ENCODE measurements at places on chromosomes 7 and 10.
A peak's percentile ranks its signal among the peaks of the same experiment; 100 is the strongest.

DNA sequence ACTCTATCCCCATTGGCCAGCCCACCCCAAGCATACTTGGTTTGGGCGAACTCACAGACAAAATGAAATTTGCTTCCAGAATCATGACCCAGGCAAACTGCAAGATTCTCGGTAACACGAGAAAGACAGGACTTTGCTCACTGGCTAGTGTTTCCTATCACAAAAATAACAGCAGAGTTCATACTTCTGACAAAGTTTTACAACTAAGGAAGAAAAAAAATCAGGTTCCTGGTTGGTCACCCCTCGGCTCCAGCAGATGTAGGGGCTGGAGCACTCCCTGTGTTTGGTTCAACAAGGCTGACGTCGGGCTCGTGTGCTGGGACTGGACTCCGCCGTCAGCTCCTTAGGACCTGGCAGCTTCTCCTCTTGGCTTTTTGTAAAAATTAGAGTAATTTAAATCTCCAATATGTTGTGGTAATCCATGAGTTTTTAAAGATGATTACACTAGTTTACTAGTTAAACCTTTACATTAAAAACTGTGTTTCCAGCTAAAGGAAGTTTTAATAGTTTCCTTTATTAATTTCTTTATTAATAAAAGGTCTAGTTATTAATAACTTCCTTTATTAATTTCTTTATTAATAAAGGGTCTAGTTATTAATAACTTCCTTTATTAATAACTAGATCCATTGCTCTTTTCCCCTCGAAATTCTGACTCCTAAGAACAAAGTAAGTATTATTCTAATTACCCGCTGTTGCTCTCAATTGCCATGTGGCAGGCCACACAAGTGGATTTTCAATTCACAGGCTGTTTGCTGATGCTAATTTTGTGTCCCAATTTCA, 115.6 kb upstream of the RNF32 start:
- no peak for DNase-seq

- DNase-seq = no peak
Measured at GRCh38 chr10:31042670-31043069, 11.0 kb upstream of the ZNF438 start.

- DNase-seq = no peak
Measured at GRCh38 chr10:29131952-29132547, 156.8 kb upstream of the LYZL1 start.

DNA sequence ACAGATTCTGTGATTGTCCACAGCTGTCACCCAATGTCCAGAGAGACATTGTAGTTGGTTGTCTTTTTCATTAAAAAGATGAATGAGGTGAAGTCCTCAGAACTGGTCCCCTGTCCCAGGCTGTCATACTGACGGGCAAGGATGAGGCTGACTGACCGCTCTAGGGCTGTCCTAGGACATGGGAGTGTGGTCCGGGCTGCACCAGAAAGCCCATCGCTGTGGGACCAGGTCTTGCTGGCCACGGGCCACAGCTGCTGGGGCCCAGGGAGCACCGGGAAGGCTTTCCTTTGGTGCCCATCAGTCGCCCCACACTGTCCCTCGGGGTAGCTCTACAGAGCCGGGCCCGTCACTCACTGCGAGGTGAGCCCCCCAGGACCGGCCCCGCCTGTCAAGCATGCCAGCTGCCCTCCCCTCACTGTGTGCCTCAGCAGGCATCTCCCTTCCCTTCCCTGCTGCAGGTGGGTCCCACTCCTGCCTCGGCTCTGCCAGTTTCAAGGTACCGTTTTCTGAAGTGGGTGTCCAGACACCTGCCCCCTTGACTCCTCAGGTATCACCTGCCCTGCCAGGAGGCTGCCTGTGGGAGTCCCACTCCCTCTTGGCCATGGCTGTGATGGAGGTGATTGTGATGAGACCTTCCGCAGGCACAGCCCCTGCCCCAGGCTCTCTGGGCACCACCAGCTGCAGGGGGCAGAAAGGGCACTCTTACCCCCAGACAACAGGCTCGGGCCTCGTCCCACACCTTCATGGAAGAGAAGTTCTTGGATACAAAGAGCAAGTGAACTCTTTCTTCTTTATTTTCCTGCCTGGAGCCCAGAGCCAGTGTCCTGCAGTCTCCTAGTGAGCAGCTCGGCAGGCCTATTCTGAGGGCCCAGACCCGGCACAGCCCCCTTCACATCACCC, 21.7 kb downstream of the LRRC27 start:
- DNase-seq = no peak

GRCh38 chr10:6145166-6145987, 56.5 kb downstream of the RBM17 start:
- DNase-seq = no peak

DNA sequence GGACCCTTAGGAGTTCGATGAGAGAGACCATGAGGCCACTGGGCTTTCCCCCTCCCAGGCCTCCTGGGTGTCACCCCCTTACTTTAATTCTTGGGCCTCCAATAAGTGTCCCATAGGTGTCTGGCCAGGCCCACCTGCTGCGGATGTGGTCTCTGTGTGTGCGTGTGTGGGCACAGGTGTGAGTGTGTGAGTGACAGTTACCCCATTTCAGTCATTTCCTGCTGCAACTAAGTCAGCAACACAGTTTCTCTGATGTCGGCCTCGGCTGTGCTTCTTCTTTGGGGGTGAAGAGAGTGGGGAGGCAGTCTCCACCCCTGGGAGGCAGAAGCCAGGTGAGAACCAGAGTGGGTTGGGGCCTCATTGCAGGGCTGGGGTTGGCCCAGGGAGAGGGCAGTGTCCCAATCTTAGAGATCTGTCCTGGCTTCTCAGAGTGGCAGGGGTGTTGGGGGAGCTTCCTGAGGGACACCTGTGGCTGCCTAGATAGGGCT, 1.5 kb downstream of the PVRIG start:
- DNase-seq = no peak

GRCh38 chr7:21370283-21370982, 57.5 kb upstream of the SP4 start:
- DNase-seq = no peak

- no peak for DNase-seq
Measured at GRCh38 chr10:112330162-112330561, 43.8 kb upstream of the ACSL5 start.

GRCh38 chr10:27578316-27578715, 74.2 kb downstream of the RAB18 start:
- no peak for DNase-seq

GRCh38 chr10:124952123-124952522, 10.2 kb downstream of the ZRANB1 start:
- no peak for DNase-seq

GRCh38 chr10:13969792-13970140, 361.0 kb downstream of the FRMD4A start:
- no peak for DNase-seq

GRCh38 chr7:21314954-21315353, 112.9 kb upstream of the SP4 start:
- no peak for DNase-seq

DNA sequence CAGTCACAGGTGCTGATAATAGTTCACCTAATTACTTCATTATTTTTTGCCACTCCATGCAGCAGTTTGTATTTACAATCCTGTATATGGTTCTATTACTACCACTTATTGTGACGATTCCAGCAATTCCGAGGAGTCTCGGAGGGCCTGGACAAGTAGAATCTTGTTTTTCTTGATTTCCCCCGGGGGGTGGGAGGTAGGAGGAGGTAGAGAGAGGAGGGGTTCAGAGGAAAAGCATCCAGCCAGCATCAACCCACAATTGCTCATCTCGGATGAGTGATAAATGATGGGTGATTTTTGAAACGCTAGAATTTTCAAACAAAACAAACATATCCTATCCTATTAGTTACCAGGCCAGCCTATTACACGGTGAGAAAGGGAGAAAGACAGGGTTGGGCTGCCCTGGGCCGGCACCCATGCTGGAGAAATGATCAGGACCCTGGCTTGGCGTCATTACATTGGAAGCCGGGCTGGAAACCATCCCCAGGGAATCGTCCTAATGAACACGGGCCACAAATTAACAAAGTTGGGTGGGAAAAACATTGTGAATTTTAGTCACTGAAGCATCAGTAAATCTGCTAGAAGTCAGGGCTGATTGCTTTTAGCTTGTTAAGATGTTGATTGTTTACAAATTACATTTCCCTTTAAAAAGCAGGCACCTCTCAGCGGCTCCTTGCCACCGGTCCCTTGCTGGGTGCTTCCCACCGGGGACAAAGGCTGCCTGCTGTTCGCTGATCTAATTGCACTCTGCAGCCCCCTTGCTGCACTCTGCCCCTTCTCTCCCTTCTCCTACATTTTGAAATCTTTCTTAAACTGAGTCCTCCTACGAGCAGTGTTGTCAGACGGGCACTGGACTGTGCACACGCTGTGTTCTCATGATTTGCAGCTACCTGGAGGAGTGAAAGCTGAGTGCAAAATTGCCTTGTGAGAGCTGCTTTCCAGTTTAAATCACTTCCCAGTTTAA, 95.5 kb downstream of the FAM204A start:
- no peak for DNase-seq

DNA sequence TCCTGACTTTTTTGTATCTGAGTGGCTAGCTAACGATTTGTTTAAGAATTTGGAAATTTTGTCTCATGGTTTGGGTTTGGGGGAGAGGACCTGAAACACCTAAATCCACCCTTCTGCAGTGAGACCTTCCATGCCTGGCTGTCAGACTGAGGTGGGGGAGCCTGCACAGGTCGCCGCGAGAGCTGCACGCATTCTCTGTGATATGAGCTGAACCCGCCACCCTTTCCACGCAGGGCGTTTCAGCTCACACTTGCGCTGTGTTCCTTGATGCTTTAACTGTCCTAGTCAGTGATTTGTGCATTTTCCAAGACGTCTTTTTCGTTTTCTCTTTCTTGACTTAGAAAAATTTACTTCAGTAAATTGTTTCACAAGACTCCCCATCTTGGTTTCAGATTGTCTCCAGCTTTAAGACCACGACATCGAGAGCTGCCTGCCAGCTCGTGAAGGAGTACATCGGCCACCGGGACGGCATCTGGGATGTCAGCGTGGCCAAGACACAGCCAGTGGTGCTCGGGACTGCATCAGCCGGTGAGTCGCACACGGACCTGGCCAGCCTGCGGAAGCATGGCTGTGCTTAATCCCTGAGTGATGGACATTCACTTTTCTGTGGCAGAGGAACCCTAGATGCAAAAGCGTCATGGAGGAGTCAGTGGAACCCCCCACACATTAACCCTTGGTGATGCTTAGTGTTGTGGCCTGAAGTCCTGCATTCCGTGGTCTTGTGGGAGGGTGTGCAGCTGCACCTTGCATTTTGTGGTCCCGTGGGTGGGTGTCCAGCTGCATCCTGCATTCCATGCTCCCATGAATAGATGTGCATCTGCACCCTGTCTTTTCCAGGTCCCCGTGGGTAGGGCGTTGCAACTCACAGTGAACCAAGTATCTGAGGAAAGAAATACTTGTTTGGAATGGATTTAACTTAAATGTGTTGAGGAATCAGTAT, 28.1 kb downstream of the WDR37 start:
- DNase-seq = no peak

DNA sequence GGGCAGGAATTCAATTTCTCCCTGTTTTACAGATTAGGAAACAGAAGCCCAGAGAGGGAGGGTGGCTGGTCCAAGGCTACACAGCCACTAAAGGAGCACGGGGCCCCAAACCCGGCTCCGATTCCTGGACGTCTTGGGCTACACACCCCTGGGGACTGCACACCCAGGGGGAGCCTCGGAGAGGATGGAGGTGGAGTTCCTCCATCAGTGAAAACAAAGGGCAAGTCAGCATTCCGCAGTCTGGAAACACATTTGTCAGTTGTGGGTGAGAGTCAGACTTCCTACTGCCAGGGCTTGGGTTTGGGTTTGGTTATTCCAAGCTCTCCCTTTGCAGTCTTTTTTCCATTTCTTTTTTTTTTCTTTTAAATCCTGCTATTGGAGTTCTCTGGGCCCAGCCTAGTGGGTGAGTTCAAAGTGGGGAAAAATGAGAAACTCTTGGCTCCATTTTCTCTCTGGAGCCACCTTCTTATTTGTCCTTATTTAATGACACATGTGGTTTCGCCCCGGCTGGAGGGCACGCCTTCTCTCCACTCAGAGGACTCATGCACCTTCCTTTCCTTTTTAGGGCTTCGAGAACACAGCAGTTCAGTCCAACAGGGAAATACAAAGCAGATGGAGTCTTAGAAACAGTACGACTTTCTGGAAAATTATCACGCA, 59.9 kb upstream of the AQP1 start:
- DNase-seq = no peak

- DNase-seq = peak; percentile 66
Measured at GRCh38 chr10:102678842-102679289, 34.6 kb downstream of the TRIM8 start.

- DNase-seq = no peak
Measured at GRCh38 chr7:133003052-133003910, 78.6 kb downstream of the CHCHD3 start.

- no peak for DNase-seq
Measured at GRCh38 chr10:102919246-102919959, 1.3 kb downstream of the CNNM2 start.

DNA sequence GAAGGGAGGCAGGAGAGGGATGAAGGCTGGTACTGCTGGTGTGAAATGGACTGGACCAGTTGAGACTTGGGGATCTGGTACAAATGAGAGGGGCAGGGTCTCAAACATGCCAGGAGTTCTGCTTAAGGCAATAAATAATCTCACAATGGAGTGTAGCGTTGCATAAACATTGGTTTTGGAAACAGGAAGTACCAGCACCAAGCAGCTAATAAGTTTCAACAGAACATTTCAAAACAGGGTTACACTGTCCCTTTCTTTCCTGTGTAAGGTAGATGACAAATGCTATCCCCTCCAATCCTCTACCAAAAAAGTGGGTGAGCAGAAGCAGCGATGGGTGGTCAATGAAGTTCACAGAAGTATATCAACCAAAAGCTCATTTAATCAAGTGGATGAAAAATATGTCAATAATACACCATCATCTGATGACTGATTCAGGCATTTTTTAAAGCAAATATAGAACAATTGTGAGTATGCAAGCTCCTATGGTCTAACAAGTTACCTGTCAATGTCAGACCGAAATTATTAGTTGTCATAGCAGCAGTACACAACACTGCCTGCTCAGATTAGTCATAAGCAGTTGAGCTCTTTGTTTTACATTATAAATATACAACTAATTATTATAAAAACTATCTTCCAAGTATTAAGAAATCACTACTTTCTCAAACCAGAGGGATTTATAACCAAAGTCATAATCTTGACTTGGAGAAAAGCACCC, 220.0 kb downstream of the FAM107B start:
- no peak for DNase-seq

DNA sequence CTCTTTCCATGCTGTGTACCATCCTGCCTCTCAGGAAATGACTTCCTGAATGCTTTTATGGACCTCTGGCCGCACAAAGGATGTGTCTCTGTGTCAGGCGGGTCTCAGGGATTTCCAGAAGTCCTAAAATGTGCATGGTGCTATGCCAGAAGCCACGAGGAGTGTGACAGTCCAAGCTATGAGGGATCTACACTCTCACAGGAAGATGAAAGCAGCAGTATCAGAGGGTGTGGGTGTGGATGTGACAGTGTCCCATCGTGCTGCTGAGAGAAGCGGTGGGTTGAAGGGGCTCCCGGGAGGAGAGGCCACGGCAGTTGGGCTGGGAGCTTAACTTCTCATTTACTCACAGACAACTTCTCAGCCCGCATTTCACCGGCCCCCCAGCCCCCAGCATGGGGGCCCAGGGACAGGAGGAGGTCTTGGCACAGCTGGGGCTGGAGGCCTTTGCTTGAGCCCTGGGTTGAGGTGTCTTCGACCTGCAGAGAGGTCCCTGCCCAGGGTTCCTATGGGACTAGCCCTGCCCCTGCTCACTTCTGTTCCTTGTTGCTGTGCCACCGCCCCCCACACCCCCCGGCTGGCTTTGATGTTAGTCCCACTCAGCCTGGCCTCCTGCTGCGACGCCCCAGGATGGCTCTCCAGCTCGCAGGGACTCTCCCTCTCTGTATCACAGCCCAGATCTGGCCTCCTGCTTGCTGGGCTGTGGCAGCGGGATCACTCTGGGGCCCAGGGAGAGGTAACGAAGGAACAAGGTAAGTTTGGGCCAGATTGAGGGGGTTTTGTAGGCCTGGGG, 30.8 kb upstream of the EMX2 start:
- DNase-seq = no peak
